GM12878 (cell line): ENCODE measurements at places on chromosomes 4 and X. TPM values are rescaled to one million over a fixed set of nuclear protein-coding genes. Genes with fewer than 3 reads are reported as not detected.

GALNTL6 gene
- not detected in 2 replicates for total RNA-seq

DNA sequence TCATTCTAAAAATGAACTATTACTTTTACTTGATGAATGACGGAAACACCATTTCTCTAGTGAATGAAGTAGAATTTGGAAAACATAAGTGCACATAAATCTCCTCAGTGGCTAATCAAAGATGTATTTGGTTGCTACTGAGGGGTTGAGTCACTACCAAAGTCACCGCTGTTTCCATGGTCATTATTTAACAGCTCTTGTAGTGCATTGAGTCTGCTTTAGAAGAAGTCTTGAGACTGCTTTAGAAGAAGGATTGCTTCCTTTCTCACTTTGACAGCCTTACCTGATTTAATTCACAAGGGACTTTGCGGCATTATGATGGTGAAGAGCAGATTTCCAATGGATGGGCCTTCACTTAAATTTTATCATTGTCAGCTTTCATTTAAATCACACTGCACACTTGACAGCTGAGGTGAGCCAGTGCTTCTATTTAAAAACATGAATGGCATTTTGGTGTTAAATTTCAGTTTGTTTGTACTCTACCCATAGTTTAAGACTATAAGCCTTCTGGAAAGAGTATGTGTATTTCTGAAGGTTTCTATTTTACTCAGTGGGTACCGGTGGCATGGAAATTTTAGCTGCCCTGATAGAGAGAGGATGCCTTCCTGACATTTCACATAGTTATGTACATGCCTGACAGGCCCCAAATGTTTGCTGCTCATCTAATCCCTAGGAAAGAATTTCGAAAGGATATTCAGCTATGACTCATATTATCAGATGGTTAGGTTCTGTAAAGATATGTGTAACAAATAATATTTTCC lies 9.5 kb downstream of the ASB5 start:
- H3K36me3 ChIP-seq, result no peaks in the 10 kb centered on the region
- no peak for DNase-seq
- H3K4me3 ChIP-seq, result no peak overlapping the region
- no peaks in the 10 kb centered on the region for H3K27me3 ChIP-seq

GRCh38 chrX:7711167-7711566 lies 131.8 kb upstream of the VCX start:
- no peak overlapping the region for H3K4me3 ChIP-seq
- H3K27me3 ChIP-seq, result no peaks in the 10 kb centered on the region
- no peaks in the 10 kb centered on the region for H3K4me1 ChIP-seq

DNA sequence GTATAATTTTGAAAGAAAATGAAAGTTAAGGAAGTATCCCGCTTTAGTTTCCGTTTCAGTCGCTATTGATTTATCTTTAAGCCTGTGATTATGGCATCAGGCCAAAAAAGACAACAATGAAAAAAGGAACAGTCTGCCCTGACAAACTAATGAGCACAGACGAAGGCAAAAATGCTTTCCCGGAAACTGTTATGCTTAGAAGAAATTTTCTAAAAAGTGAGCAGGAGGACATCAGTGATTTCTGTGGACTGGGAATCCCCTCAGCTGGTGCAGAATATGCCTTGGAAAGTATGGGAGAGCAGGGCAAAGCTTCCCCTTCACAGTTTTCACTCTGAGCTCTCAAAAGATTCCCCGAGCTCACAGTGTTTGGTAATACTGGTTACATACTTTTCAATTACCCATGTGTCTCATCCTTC lies 5.1 kb upstream of the CXCL10 start:
- no peak overlapping the region for H3K27ac ChIP-seq
- no peak overlapping the region for H3K4me3 ChIP-seq
- no peaks in the 10 kb centered on the region for H3K36me3 ChIP-seq
- no peaks in the 10 kb centered on the region for H3K27me3 ChIP-seq
- peaks cover 2% of the 10 kb centered on the region; the same call in 1 of the 2 replicates for H3K4me1 ChIP-seq
- no peak for DNase-seq

GRCh38 chr4:147891476-147892115 lies 159.7 kb downstream of the ARHGAP10 start:
- no peaks in the 10 kb centered on the region for H3K4me1 ChIP-seq
- H3K27ac ChIP-seq, result no peak overlapping the region
- no peak overlapping the region for H3K4me3 ChIP-seq
